ENCODE measurements at places on chromosomes 5 and 9.
A peak's percentile ranks its signal among the peaks of the same experiment; 100 is the strongest.

- no peak for DNase-seq
Observed at GRCh38 chr9:3888497-3888858, 362.7 kb upstream of the RFX3 start.

- DNase-seq = no peak
Observed at GRCh38 chr5:13581132-13581531, 363.4 kb downstream of the DNAH5 start.

DNA sequence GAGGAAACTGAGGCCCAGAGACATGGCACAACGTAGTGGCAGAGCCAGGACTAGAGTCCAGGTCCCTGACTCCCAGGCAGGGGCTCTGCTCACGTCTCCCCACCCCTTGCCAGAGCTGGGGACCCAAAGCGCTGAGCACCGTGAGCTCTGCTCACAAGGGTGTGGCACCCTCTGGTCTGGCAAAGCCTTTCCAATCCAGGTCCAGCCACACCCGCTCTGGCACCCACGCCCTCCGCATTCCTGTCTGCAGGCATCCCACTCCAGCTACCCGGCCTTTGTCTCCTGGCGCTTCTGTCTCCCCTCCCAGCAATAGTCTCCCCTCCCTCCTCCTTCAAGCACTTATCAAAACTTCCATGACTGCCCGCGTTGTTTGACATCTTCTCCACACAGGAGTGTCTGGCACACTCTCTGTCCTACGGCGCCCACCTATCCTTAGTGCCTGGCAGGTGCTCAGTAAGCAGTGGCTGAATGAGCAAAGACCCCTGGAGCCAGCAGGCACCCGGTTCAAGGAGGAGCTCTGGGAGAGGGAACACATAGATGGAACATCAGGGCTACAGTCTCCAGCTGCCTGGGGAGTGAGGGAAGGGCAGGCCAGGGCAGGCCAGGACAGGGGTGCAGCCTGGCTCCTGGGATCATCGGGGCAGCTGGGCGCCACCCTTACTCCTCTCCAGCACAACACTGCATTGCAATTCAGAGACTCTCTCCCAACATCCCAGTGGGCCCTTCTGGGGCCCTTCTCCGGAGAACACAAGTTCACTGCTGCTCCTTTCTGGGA lies 12.0 kb downstream of the HIGD2A start:
- DNase-seq = no peak

DNA sequence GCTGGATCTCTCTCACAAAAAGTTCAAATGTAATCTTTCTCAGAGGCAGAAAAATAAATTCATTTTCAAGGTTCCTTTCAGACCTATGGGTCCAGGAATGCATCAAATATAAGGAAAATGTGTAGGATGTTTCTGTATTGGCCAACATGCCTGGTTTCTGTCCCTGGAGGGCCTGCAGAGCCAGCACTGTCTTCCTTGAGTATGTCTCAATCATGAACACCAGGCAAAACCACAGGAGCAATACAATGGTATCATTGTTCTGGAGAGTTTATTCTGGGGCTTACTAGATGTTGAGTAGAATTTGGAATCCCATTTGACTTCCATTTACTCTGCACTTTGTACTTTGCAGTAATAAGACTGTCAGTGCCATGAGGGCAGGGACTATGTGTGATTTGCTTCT lies 23.5 kb downstream of the INSYN2B start:
- no peak for DNase-seq

DNA sequence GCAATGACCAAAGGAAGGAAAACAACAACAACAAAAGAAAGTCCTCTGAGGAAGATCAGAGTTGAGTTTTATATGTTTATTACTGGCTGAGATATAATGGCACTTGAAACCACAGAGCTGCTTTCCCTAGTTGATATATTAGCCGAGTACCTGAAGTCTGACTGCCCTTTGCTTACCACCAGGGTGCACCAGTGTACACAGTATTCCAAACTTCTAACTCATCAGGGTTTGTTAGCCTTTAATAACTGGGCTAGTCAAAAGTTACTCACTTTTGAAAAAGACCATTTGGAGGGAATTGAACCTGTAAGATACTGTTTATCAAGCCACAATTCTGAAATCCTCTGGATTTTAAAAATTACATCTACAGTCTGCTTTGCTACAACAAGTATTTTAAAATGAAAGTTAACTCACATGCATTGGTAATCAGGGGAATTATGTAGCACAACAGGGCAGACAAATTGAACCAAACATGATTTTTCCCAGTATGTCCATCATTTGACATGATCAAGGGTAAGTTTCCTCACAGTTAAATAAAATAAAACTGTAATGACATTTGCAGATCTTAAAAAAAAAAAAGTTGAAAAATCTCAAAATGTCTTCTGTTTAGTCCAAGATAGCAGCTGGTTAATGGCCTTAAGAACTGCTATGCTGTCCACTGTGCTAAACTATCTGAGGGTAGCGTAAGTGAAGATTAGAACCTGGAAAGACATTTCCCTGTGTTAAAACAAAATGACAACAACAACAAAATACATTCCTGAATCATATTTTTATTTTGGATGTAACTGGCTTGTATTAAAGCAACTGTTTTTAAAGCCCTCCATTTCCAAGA lies 57.3 kb upstream of the C6 start:
- DNase-seq = no peak

GRCh38 chr9:105297442-105298075 lies 53.1 kb downstream of the SLC44A1 start:
- DNase-seq = no peak

DNA sequence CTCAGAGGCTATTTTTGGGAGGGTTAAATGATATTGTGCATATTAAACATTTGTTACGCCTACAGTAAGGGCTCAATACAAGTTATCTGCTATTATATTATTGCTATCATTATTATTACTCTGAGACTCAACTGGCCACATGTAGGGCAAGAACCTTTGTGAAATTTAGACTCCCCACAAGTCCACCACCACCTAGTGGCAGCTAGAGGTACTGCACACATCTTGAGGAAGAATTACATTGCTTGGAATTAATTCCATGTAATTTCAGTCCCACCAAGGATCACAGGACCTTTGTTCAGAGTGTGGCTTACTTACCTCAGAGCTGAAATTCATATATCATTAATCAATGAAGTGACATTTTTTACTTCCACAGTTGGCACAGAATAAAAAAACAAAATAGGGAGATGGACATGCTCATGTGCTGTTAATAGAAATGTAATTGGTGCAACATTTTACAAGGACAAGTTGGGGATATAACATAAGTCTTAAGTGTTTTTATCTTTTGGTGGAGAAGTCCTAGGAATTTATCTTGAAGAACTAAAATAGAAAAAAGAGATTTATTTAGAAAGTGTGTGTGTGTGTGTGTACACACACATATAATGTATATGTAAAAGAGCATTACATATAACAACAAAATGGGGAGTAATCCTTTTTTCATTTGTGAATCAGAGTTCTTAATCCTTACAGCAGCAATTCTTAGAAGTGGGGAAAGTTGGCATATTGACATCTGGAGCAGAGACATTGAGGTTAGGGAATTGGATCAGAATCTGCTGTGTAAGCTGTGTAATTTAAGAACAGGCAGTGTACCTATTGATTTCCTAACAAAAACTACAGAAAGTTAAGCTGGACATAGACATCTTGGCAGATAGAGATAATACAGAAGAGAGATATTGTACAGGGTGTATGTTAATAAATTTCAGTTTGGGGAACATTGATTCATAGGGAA lies 11.2 kb downstream of the MSANTD3 start:
- DNase-seq = peak; percentile 24

DNA sequence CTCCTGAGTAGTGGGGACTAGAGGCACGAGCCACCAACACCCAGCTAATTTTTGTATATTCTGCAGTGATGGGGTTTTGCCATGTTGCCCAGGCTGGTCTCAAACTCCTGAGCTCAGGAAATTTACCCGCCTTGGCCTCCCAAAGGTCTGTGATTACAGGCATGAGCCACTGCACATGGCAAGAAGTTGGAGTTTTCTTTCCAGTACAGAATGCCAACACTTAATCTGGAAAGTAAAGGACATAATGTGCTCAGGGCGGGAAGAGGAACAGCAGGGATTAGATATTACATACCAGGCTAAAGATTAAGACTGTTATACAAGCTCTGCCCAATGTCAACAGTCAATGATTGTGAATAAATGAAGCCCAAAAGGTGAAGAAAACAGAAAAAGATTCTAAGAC lies 47.2 kb upstream of the AGXT2 start:
- no peak for DNase-seq

DNA sequence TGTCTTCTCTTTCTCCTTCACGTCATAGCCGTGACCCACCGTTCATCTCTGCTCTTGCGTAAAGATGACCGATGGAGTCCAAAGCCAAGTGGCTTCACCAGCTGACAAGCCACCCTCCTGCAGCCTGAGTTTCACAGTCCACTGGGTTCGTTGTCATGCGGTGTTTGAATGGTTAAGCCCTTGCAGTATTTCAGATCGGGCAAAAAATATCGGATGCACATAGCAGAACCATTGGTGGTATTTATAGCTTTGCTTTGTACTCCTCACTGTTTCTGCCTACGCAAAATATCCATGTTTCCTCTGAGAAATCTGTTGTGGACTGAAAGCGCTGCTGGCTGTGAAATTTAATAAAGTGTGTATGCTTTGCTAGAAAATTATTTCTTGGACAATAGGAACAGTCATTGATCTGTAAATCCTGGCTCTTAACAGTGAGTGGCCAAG lies 34.5 kb upstream of the NCS1 start:
- DNase-seq = no peak

DNA sequence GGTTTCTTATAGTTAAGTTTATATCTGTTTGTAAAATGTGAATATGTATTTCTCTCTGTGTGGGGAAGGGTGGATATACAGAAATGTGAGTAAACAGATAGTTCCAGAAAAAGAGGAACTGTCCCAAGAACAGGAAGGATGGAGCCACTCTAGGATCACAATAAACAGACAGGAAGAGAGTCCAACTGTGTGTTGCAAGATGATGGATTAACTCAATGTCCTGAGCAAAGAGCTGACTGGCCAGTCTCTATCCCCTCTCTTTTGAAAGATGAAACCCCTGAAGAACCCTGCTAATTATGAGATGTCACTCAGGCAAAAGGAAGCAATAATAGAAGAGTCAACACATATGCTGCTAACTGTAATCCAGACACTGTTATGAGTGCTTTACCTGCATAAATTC lies 202.7 kb downstream of the SEMA6A start:
- DNase-seq = no peak

GRCh38 chr5:14458414-14458813 lies 123.2 kb upstream of the OTULINL start:
- DNase-seq = no peak

DNA sequence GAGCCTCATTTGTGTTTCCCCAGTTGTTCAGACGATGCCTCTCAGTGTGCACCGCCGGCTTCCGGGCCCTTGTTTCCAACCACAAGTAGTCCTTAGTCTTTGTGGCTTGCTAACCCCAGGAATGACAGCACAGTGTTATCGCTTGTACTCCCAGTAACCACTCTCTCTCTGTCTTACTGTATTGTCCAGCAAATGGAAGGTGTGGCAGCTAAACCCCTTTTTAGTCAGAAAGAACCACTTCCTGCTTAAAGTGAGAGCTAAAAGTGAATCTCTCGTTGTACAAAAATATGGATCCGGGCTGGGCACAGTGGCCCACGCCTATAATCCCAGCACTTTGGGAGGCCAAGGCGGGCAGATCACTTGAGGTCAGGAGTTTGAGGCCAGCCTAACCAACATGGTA lies 61.3 kb downstream of the ENC1 start:
- peak; percentile 45 for DNase-seq

DNA sequence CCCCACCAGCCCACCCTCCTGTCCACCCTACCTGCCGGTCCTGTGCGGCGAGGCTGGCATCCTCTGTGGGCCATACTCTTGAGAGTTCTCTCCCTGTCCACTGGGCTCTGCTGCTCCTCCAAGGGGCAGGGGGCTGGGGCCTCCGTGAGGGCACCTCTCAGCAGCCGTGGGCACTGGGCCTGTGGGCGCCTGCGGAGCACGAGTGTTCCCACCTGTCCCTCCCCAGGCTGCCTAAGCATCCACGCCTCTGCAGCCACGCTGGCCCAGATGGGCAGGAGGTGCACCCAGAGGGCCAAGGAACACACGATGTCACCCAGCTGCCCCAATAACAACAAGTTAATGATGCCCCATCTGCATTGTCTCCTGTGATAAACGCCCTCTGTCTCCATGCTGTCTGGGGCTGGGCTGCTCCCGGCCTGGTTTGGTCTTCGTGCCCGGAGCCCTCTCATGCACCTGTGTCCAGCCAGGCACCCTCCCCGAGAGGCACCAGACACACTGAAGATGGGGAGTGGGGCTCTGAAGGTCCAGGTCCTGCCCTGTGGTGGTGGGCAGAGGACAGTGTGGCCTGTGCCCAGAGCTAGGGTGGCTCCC lies 114.5 kb downstream of the RXRA start:
- DNase-seq = no peak

DNA sequence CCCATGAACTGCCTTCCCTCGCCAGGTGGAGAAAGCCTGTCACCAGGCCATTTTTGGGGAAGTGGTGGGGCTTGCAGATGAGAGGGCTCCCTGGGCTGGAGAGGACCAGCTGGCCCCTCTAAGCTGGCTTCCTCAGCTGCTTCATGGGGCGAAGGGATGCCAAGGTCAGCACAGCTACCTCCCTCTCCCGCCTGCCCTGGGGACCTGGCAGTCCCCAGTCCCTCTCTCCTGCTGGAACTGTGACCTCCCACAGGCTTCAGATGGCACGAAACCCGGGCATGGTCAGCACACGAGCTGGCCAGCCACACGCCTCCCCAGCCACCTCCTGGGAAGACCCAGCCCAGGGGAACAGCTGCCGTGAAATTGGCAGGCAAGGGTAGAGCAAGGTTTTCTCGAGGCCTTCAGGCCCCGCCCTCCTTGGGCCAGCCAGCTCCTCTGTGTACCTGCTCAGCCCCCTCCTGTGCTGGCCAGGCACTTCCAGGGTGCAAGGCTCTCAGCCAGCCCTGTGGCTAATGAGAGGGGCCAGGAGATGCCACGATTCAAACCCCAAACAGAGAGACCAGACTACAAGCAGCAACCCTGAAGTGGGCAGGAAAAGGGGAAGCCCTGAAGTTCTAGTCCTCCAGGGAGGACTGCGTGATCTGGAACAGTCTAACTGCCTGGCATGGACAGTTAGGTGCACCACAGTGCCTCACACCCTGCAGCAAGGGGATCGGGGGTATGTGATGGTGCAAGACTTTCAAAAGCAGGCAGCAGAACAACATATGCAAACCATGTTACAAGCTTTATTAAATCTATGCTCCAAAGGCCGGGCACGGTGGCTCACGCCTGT lies 12.9 kb downstream of the PLPP7 start:
- DNase-seq = no peak

GRCh38 chr9:90873422-90873821 lies 71.8 kb downstream of the SYK start:
- DNase-seq = no peak

All from stimulated activated CD8-positive, alpha-beta memory T cell treated with anti-CD3 and anti-CD28 coated beads, Interleukin-2, amount 100 ng/mL, for 48 hours (primary cell).